ENCODE measurements at places on chromosomes 7 and 10.

DNA sequence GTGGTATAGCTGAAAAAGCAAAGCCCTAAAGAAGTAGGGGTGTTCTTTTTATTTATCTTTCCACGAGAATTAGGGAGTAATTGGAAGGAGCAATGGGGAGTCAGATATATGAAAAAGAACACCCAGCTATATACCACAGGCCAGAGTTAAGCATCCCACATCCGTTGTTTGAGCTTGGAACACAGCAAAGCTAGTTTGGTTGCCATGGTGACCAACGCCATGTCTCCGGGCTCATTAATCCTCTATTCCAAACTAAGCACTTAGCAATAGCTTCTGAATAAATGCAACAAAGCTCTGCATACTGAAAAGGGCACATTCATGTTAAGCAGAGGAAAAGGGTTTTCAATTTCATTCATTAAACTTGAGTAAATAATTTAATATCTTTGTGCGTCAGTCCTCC, 23.5 kb downstream of the ASB4 start:
- no peak for DNase-seq

DNA sequence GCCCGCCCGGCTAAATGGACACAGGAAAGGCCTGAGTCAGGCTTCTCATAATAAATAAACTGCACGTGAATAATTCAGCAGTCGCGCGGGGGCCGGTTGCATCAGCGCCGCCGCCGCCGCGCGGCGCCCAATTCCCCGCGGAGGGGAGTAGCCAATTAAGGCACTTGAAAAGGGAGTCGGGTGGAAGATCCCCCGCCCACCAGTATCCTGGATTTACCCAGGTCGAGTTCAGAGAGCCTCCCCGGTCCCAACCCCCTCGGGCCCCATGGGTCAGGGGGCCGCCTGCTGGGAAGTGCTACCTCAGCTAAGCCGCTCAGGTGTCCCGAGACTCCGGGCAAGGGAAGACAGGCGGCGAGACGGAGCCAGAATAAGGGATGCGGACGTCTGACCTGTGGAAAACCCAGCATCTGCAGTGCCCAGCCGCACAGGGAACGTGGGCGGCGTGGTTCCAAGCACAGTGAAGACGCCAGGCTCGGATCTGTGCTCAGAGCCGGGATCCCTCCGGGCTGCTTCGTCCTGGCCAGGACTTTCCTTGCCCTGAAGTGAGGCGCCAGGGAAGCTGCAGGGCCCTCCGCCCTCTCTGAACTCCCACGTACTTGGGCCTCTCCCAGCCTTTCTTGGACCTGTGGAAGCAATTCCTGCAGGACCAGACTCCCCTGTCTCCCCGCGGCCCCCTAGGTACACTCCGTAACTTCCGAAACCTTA, 7.3 kb upstream of the LBX1 start:
- no peak for DNase-seq

DNA sequence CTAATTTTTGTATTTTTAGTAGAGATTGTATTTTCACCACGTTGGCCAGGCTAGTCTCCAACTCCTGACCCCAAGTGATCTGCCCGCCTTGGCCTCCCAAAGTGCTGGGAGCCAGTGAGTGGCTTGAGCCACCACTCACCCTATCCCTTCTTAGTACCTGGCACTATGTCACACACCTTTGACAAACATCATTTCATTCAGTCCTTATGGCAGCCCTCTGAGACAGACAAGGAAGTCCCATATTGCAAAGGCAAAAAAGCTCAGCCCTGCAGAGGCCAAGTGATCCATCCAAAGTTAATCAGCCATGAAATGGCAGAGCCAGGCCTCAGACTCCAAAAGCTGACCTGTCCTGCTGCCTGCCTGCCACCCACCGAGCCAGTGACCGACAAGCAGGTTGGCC, 39.9 kb upstream of the ECHDC3 start:
- no peak for DNase-seq

DNA sequence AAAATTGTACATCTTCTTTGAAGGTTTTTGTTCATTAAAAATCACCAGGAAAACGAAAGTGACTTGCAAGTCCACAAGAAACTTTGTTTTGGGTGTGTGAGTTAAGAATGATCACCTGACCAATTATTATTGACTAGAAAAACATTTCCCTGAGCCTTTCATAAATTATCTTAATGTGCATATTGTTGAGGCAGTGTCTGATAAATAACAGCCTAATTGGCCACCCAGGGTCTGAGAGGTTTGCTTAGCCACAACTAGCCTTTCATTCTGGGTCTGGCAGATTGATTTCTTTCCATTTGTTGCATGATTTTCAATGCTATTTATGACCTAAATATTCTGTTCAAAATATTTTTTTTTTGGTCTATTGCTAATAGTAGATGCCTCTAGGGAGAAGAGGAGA, 152.8 kb downstream of the AUTS2 start:
- no peak for DNase-seq

DNA sequence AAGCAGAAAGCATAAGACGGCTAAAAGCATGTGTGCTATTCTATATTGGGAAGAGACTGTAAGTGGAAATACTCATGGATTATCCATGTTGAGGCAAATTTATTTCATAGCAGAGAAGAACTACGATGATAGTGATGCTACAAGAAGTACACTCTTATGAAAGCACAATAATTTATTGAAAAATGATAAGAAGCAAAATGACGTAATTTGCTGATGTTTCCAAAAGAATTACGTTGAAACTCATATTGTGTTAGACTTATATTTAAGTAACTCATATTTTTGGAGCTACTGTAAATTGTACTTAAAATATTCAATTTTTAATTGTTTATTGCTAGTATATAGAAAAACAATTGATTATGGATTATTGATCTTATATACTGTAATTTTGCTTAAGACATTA, 1622.5 kb downstream of the REEP3 start:
- DNase-seq = no peak

DNA sequence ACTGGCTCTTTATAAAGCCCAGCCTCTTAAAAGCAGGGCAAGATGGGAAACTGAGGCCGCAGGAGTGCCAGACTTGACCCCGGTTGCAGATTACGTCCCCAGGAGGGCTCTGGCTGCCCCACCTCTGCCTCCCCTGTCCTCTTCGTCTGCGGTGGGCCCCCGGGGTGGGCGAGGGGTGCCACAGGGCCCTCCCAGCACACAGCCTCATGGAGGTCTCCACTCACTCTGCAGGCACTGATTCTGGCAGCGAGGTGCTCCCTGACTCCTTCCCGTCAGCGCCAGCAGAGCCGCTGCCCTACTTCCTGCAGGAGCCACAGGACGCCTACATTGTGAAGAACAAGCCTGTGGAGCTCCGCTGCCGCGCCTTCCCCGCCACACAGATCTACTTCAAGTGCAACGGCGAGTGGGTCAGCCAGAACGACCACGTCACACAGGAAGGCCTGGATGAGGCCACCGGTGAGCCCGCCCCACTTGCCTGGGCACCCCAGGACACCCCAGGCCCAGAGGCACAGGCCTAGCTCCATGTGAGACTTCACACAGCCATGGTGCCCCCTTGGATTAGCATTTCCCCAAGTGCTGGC, 39.4 kb upstream of the SLC29A3 start:
- DNase-seq = no peak

DNA sequence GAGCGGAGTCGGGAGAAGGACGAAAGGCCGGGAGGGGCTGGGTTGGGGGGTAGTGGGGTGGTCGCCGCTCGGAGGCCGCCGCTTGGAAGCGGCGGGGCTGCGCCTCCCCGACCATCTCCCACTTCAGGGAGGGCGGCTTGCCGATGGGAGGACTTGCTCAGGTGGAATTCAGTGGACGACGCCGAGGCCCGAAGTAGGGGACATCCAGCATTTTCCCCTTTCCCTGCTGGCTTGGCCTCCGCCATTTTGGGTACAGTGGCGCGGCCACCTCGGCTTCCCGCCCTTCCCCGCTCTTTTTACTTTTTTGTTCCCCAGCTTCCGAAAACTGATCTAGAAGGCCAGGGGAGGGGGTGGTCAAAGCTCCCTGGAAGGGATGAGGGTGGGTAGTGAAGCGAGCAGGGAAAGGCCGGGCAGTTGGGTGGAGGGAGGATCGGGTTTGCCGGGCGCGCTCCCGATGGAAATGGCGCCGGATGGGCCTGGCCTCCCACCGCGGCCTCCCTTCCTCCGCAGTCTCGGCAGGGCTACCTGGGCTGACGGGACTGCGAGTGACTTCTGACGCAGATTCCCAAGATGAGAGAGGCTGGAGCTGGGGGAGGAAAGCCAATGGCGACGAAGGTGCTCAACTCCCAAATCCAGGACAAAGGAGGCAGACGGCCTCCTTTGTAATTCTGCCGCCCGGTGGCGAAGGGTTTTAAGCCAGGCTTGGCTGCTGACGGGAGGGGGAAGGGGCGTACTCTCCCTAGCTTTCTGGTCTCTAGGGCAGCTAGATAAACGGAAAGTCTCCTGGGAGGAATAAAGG, at the start of gene PBLD:
PBLD (minus strand) TSS at position 670 of the 799 bp plus-strand sequence. CDS start 26,084 bp downstream, outside the sequence.
- peak; percentile 48 for DNase-seq

GRCh38 chr7:57821438-57822382, 371.7 kb downstream of the ZNF716 start:
- DNase-seq = no peak

- no peak for DNase-seq
These were observed 75.2 kb downstream of the PPP1R3C start for GRCh38 chr10:91557651-91558111.

GRCh38 chr7:32586291-32587221, 91.3 kb downstream of the AVL9 start:
- DNase-seq = no peak

GRCh38 chr10:73872190-73872710, 2.1 kb downstream of the CAMK2G start:
- DNase-seq = no peak

DNA sequence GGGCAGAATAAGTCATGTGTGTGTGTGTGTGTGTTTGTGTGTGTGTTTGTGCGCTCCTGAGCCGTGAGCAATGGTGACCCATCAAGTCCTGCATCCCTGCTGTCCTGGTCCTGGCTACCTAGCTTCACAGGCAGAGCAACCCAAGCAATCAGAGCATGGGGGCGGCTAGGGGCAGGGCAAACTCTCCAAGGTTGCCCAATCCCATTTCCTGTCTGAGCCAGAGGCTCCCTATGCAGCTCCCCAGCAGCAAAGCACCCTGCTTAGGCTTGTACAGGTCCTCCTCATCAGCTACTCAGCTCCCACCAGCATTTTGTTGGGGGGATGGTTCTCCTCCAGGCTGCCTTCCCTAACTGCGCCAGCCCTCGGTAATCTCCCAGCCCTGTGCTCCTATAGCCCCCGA, 31.1 kb upstream of the CRHR2 start:
- peak; percentile 40 for DNase-seq

DNA sequence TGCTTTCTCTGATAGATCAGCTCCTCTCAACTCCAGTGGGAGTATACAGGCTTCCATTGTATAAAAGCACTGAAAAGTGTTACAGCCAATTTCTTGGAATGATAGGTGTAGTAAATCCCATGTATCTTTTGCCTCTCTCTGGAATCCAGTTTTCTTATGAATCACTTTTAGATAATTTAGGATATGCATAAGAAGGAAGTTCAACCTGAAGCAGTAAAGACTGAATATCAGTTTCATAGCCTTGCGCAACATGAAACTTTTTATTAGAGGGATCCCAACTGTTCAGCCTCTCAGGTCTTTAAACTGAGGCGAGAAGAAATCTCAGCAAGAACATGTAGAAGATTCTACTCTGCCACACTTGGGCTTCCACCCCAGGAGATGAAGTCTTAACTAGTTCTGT, 280.0 kb downstream of the MALRD1 start:
- no peak for DNase-seq

GRCh38 chr7:99559175-99559915, 903 bp downstream of the ZNF655 start:
- DNase-seq = peak; percentile 27

DNA sequence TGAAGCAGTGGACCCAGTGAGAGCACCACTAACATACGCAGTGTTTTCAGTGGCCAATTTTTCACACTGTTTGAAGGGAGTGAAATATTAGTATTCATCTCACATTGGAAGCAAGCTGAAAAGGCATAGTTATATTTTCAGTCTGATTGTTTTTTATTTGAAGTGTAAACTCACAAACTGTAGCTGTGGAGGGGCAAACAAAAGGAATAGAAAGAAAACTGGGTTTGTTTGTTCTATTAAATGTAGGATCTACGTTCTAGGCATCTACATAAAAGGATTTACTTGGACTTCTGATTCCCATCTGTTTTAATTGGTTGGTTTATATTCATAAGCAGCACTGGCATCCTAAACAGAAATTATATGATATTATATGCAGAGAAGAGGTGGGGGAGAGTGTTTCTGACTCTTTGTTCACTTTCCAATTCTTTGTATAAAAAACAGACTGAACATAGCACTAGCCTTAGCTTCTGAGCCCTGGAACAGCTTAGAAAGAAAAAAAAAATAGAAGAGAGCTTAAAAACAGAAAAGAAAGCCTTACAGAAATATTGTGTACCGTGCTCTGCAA, 447.8 kb upstream of the KCND2 start:
- no peak for DNase-seq

DNA sequence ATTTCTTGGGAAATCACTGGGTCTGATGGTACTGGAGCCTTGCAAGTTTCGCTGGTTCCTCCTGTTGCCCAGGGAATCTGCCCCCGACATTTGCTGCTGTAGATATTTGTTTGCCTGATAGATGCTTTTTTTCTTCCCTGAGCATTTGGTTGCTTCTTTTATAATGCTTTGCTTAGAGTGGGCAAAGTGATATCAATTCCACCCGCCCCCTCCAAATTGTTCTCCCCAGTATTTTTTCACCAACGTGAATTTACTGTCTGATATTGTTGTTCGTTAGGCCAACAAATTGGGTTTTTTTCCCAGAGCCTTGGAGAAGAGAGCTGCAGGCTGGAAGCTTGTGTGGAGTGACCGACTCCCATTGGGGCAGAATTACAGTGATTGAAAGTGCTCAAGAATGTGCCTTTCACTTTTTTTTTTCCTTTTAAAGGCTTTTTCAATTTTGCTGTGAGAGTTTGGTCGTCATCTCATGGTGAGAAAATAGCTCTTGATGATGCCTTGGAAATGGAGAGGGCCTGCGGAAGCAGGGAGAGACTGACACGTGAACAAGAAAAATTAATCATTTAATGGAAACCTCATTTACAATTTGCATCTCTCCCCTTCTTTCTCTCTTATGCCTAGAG, 2.5 kb downstream of the GRK5 start:
- DNase-seq = no peak

- no peak for DNase-seq
These were observed 777 bp downstream of the BICC1 start for GRCh38 chr10:58513188-58514110.

DNA sequence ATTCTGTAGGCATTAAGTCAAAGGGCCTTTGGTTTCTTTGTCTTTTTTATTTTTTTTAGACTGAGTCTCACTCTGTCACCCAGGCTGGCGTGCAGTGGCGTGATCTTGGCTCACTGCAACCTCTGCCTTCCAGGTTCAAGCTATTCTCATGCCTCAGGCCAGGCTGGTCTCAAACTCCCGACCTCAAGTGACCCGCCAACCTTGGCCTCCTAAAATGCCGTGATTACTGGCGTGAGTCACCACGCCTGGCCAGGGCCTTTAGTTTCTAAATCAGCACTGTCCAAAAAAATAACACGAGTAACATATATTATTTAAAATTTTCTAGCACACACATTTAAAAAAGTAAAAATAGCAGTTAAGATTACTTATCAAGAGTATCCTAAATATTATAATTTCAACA, 11.1 kb upstream of the ACSL5 start:
- no peak for DNase-seq

- no peak for DNase-seq
These were observed 8.5 kb downstream of the CALML3 start for GRCh38 chr10:5533098-5533731.

GRCh38 chr7:82517050-82517449, 73.5 kb upstream of the CACNA2D1 start:
- no peak for DNase-seq

- DNase-seq = no peak
These were observed 387 bp downstream of the EPHA1 start for GRCh38 chr7:143408252-143408685.
